ENCODE measurements at places on chromosomes 3 and 15.

DNA sequence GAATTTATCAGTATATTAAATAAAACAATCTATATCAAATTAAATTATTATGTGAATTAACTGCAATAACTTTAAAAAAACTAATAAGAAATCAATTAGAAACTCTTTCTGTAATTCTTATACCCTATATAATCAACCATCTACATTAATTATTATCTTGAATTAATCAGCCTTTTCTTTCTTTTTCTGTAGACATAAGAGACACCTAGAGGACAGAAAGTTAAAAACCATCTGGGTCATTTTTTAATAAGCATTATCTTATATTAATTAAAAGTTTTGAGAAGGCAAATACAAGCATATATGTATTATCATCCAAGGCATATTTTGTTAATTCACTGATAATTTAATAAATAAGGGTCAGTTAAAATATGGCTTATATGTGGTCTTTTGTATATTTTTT, 24.2 kb upstream of the SLC25A26 start:
- DNase-seq, result no peak

DNA sequence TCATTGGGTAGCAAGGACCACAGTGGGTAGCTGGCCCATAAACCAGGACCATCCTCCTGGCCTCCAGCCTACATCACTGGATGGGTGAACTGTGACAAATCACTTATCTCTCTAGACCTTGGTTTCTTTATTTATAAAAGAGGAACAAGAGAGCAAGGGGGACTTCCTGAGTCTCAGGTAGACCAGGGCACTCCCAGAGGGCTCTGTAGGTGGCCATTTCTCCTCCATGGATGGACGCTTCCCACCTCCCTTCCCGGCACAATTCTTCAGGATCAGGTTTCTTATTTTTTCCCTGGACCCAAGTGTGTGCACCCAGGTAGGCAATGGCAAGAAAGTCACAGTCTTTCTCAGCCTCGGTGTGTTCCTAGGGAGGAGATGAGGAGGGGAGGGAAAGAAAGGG, 41.4 kb upstream of the SPATA12 start:
- DNase-seq, result no peak

DNA sequence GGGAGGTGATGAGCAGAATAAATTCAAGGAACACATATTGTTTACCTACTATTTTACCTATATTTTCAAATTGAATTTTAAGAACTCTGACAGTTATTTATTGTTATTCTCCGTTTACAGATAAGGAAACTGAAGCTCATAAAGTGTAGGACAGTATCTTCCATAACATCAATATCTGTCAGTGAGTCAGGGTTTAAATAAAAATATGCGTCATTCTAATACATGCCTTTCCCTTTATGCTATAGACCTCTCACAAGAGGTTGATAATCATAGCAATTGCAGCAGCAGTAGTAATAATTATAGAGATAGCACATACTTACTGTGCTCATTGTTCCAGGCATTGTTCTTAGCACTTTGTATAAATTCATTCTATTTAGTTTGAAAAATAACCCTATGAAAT, 101.1 kb downstream of the EPHA6 start:
- DNase-seq, result no peak

DNA sequence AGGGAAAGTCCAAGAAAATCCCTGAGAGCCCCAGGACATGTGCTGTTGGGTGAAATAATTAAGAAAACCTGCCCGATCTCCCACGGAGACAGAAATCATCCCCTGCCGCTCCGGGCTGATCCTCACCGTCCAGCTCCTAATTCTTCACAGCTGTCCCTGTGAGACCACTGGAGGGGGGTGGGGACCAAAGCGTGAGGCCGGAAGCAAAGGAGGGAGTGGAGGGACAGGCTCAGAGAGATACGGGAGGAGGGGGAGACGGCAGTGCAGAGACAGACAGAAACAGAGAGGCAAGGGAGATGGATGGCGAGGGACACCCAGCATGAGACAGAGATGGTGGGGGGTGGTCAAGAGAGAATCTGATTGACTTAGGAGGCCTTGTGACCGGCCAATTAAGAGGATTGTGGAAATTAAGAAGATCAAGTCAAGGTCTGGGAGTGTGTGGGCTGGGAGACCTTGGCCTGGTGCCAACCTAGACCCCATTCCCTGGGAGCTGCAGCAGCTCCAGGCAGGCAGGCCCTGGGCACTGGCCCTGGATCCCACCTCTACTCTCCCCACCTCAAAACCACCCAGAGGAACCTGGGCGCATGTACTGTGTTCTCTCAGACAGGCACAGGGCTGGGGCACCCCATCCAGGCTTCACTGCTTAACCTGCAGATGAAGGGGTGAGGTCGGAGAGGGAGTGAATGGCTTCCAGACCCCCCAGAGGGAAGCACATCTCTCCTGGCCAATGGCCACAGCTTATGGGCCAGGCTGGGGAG, 113.2 kb upstream of the ALDH1A3 start:
- no peak for DNase-seq

DNA sequence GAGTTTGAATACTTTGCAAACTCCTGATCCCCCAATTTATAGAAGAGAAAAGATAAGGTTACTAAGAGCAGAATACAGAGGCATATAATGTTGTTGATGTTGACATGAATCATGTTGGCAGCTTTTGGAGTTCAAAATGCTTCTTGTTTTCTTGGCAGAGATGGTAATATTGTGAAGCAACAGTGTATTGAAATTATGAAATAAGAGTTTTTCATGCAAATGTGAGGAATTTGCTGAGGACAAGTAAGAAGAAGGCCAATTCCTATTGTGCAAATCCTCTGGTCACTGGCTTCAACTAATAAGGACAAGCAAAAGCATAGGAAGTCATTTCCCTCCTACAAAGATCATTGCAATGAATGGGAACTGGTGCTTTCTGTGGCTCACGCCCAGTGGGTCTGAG, 126.9 kb upstream of the CHL1 start:
- no peak for DNase-seq

DNA sequence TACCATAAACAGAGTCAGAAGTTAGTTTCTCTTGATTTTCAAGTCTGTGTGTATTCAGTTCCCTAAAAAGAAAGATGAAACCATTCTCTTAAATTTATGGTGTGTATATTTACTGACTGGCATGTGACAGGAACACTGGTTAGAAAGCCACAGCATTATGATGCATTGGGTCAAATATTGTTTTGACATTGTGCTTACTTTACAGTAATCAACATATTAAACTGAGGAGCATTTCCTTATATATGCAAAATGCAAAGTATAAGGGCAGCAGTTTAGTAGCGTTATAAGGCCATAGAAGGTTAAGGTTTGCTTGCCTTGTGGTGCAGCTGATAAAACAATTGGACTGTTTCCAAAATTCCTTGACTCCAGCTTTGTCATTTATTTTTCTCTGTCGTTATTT, 72.9 kb downstream of the EPHA3 start:
- DNase-seq, result no peak

- no peak for DNase-seq
Measured at GRCh38 chr3:188546835-188547670, 393.1 kb downstream of the LPP start.

- DNase-seq, result no peak
Measured at GRCh38 chr3:26624209-26624765, 1.7 kb downstream of the LRRC3B start.

DNA sequence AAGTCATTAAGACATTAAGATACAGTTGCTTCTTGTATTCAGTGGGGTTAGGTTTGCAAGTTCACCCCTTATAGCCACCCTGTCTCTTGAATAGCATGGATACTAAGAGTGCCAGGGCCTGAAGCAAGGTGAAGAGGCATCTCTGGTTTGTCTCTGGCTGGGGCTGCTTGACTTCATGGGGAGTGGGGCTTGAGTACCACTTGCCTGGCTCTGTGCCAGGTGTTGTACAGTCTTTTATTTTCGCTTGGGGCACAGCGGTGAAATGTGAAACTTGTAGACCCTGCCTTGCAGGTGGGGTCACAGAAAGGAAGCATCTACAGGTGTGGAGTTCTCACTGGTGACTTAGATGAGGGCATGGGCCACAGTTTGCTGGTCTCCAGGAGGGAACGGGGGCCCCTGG, 152.1 kb downstream of the PDE8A start:
- no peak for DNase-seq

DNA sequence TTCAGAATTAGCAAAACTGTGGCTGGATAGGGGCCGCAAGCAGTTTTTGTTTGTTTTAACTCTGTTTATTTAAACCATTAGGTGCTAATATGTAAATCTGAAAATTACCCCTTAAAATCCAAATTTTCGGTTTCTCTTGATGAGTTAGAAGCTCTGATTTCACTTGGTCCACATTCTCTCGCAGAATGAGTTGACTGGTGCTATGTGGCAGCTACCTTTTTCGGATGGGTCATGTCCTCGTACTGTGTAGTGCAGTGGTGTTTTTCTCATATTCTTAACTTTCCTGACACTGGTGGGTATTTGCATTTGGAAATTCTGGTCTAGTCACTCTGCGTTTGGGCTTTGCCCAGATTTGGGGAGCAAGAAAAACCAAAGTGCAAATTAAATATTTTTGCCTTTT, 87.1 kb downstream of the DIPK2A start:
- DNase-seq, result no peak

GRCh38 chr3:170027233-170028102, 10.3 kb upstream of the GPR160 start:
- DNase-seq, result no peak

DNA sequence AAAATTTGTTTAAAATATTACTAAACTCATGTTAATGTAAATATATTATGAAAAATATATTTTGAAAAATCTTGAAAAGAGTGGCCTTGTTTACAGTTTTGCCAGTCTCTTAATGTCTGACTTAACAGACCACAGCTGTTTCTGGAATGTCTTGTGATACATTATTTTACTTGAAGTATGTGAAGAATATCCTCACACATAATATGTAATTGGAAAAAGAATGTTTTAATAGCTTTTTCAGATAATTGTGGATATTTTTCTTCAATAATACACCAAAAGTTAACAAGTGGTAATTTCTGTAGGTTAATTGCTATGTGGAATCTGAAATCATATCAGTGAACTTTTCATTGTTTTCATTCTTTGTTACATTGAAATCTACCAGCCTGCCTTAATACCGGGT, 101.3 kb downstream of the UBE2E2 start:
- DNase-seq, result no peak

DNA sequence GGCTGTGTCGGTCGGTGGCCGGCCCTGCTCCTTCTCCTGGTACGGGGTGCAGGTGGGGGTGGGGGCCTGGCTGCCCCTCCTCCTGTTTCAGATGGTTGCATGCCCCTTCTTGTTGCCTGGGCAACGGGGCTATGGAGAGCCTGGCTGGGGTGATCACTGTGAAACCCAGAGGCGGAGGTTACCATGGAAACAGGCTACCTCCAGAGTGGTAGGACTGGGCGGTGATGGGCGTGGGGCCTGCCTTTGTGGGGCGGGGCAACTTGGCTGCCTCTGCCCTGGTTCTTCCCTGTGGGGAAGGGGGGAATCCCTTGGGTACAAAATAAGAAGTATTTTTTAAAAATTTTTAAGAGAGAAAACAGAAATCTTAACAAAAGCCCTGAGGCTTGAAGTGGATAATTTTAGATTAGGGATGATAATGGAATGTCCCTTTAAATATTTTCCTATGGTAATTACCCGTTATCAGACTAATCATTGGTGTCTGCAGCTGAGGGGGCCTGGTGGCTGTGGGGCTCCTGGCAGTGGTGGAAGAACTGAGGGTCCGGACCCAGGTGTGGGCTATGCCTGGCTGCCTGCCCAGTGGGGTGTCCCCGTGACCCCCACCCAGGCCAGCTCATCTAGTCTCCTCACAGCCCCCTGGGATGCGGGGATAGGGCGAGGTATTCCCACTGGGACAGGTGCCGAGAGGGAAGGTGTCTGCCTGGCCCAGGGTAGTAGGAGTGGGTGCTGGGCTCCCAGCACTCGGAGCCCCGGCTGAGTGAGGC, 32.5 kb downstream of the PLXNA1 start:
- peak; percentile 15 for DNase-seq

DNA sequence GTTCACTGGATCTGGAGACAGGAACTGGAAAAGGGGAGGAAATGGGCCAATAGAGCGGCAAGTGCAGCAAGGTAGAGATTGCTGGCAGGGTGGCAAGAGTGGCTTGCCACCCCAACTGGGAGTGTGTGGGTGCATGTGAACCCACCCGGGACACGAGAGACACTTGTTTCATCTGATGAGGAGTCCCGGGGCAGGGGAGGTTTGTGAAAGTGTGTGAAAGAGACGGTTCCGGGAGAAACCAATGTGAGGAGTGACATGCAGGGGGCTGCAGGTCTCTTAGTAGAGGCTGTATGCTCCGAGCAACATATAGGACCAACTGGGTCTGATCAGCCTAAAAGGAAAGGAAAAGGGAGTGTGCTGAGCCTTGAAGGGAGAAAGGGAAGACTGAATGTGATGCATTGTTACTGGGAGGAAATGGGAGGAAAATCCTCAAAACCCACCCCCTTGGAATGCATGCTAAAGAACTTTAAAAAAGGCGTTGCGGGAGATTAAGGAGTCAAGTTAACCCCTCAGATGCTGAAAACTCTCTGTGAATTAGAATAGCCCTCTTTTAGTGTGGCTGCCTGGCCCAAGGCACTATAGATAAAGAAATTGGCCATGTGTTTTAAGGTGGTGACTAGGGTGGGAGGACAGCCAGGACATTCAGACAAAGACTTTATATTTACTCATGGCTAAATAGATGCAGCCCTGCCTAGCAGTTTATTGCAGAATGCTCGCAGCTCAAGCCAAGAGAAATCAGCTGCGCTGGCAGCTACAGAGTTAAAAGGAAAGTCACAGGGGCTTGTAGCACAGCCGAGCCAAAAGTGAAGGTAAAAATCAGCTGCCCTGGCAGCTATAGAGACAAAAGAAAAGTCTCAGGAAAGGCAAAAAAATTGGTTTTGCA, 9.1 kb upstream of the SLC9C1 start:
- no peak for DNase-seq

GRCh38 chr15:71889385-71889784, 79.0 kb downstream of the NR2E3 start:
- no peak for DNase-seq

GRCh38 chr3:150050510-150050909, 79.8 kb upstream of the PFN2 start:
- DNase-seq, result no peak

DNA sequence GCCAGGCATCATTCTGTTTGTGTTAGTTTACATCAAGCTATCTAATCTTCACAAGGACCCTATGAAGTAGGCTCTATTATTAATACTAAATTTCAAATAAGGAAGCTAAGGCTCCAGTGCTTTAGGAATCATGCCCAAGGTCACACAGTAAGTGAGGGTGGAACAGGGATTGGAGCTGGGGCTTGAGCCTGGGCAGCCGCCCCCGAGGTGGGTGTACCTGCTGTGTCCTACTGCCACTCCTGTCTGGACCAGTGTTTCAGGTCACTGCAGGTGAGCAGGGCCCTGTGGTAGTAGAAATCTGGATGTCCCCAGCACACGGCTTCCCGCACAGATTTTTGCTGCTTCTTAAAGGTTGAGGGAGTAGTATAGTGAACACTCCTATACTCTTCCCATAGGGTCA, 6.5 kb downstream of the KLF13 start:
- DNase-seq, result no peak

GRCh38 chr3:124846189-124846588, 41.0 kb downstream of the ITGB5 start:
- DNase-seq, result no peak

DNA sequence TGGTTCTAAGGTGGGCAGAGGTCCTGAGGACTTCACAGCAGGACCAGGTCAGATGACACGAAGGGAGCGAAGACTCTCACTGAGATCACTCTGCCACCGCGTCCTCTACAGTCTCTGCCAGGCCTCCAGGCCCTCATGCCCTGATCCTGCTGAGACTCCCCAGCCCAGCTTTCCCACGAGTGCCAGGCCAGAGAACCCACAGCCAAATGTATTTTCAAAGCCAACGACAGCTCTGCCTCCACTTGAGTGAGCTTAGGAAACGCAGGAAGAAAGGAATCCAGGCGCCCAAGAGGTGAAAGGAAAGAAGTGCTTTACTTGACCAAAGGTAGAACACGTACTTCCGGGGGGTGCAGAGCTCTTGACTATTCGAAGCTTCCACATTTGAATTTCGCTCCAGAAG, 275.0 kb downstream of the XXYLT1 start:
- DNase-seq, result no peak

- no peak for DNase-seq
Measured at GRCh38 chr3:119731560-119732343, 28.9 kb downstream of the CFAP91 start.

Measured in hematopoietic multipotent progenitor cell treated with erythropoietin and hydrocortisone succinate and interleukin-3 and kit ligand, for 15 days (in vitro differentiated cells).